ENCODE measurements at places on chromosomes 5 and 9.
A peak's percentile ranks its signal among the peaks of the same experiment; 100 is the strongest.

DNA sequence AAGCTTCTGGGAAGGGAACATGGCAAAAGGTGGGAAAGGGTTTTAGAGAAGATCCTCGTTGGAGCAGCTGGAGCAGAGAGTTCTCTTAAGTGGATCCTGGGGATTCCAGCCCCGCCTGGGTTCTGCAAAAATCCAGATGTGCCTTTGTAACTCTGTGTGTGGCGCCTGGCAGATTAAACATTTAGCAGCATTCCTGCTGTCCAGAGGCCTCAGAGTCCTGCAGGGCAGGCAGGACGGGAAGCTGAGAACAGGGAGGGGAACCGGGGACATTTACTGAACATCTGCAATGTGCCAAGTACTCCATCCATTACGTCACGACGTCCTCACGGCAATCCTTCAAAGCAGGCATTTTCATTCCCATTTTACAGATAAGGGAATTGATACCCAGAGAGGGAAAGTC, 6.0 kb downstream of the EIF4E1B start:
- no peak for DNase-seq

DNA sequence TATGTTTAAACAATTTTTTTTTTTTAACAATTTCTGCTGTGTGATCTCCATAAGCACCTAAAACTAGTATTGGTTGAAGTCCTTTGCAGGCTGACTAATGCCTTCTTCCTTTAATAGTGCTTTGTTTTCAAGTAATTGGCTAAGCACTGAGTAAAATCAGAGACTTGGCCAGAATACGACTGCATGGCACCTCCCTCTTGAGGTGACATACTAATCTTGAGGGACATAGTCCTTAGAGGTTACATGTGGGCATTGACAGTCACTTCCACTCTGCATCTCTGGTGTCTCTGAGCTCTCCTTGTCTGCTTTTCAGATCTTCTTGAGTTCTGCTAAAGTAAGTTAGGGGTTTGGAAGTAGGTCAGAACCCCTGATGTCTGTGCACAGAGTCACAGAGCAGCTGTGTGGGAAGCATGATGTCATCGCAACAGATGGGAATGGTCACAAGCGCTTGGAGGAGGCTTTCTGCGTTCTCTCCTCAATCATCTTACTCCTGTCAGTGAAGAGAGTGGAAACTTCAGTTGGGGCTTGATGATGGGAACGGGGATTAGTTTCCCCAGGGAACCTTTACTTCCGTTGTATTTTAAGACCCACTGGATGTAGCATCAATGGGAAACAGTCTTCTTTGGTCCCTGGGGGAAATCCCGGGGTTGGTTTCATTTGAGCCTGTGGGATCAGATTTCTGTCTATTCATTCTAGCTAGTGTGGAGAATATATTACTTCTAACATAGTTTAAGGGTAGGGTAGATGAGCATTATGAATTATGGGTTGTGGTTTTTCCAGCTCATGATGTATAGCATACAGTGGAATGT, 136.9 kb downstream of the ARHGAP26 start:
- no peak for DNase-seq

DNA sequence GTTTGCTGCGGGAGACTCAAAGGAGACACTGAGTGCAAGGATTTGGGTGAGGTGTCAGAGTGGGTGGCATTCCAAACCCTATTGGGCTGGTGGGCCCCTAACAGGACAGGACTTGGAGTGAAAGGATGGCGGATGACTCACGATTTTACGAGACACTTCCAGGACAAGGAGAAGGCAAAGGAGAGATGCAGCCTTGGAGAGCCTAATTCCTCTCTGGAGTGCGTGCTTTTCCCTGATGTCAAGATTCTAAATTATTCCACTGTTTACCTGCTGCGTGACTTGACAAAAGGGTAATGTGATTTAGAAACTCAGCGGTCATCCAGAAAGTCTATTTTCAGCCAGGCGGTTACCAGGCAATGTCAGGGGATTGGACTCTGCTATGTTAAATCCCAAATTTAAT, 41.6 kb upstream of the CD180 start:
- DNase-seq: no peak

DNA sequence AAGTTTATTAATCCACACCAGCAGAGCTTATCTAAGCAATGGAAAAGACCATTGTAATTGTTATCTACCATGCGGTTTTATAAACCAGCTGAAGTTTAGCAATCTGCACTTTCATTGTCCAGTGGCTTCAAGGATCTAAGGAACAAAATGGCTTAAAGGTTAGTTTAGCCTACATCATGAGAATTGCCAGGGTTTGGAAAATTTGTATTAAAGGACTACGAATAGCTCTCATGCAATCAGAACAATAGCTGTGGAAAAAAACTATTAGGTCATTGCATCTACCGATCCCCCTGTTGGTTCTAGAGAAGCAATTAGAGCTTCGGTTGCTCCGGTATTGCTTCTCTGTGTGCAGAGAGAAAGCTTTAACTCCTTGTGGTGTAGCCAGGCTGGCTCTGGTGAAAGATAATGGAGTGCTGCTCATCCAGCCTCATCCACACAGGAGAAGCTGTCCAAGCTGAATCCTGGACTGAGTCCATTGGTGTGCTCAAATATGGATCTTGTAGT, 86.3 kb upstream of the SLC12A2 start:
- no peak for DNase-seq

DNA sequence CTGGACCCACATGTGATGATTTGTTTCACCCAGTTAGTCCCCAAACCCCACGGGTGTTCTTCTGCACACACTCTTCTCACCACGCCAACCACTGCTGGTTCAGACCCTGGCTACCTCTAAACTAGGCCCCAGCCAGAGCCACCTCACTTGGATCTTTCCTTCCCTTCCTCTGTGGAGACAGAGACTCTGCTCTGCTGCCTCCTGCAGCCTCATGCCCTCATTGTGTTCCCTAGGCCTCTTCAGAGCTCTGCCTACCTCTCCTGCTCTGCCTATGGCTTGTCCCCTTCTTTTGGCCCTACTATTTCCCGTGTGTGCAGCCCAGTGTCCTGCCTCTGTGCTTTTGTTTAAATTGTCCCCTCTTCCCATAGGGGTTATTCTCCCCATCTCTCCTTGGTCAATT, 79.7 kb downstream of the ARHGAP26 start:
- no peak for DNase-seq

DNA sequence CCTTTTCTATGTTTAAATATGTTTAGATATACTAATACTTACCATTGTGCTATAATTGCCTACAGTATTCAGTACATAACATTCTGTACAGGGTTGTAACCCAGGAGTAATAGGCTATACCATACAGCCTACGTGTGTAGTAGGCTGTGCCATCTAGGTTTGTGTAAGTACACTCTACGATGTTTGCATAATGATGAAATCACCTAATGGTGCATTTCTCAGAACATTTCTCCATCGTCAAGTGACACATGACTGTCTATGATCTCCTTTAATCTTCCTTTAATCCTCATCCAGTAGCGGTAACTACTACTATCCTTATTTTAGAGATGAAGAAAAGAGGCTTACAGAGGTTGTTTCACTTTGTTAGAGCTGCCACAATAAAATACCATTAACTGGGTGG, 369.2 kb downstream of the PLK2 start:
- DNase-seq: no peak

DNA sequence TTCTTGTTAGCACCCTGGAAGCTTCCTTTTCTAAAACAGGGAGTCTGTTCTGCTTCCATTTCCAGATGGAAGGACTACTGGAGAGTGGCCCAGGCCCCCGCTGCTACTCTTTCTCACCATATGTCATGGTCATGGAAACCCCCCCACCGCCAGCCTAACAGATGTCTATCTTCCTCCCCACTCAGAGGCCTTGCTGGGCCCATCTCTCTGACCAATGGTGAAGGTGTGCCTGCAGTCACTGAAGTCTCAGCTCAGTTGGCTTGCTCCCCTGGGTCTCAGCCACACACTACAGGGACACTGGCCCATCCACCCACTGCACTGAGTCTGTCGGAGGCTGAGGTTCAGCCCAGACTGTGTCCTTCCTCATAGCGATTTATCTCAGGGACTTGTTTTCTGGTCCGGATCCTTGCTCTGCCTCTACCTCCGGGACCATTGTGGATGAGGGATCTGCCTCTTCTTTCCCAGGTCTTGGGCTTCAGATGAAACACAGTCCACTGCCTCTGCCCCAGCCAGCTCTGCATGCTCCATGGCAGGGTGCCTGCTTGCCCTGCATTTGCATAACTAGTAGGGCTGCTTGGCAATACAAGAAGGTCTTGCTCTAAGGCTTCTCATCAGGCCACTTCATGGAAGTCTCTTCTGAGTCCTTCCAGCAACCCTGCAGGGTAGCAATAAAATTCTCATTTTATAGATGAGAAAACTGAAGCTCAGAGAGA, 30.8 kb downstream of the GALNT12 start:
- DNase-seq: no peak

DNA sequence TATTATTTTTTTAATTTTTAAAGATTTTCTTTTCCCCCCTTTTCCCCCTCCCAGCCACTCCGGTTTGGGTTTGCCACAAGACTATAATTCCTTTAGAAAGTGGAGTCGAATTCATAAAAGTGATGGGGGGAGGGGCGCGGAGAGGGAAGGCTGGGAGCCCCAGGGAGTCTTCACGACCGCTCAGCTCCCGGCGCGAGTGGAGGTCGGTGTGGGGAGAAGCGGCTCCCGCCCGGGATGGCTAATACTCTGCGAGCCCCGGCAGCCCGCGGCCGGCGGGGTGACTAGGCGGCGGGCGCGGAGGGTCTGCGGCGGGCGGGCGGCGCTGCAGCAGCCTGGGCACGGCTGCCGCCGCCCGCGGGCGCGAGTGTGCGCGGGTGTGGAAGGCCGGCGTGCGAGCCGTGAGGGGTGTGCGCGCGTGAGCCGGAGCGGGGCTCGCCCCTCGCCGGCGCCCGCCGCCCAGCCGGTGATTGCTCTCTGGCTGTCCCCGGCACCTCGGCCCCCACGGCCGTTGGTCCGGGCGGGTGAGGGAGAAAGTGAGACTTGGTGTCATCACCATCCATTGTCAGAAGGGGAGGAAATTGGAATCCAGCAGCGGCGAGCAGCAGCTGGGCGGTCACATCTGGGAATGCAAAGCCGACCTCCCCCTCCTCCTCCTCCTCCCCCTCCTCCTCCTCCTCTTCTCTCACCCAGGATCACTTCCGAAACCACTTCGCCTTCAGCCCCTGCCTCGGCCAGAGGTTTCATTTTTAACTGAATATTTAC, at the start of gene PARP8:
Gene PARP8 (plus strand): TSS at position 377 of the 762 bp plus-strand sequence. CDS start 459 bp downstream, outside the sequence.
- DNase-seq: peak; percentile 54

- DNase-seq: no peak
These were observed 26.9 kb downstream of the GOLM1 start for GRCh38 chr9:86072394-86072877.

DNA sequence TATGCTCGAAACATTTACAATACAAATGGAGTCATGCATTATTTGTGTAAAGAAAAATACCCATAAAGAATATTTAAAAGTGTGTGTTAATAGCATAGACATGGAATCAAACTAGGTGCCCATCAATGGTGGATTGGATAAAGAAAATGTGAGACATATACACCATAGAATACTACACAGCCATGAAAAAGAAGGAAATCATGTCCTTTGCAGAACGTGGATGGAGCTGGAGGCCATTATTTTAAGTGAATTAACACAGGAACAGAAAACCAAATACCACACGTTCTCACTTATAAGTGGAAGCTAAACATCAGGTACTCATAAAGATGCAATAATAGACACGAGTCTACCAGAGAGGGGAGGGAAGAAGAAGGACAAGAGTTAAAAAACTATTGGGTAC, 22.8 kb downstream of the SMIM23 start:
- DNase-seq: no peak

DNA sequence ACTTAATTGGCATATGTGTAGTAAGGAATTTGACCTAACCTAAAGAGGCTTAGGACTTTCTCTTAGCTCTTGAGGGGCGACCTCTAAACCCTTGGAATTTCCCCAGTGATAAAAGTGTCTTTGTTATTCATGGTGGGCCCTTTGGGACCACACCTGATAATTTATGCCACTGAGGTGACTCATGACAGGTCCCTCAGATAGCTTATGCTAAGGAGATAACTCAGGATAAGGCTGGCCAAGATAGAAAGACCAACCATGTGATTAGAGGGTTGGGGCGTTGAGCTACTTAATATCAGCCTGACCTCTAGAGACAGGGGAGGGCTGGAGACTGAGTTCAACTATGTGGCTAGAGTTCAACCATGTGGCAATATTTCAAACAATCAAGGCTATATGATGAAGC, 218.1 kb downstream of the AP3B1 start:
- no peak for DNase-seq

DNA sequence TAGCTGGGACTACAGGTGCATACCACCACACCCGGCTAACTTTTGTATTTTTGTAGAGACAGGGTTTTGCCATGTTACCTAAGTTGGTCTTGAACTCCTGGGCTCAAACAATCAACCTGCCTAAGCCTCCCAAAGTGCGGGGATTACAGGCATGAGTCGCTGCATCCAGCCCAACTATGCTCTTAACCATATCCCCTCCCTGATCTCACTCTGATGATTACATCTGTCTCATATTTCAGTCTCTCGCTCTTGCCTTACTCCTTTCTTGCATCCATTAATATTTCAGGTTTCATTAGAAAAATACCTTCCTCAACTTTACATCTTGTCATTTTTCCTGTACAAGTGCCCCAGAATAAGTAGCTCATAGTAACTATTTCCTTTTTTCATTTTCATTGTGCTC, 61.0 kb upstream of the BASP1 start:
- DNase-seq: no peak

GRCh38 chr5:54388811-54389210, 66.7 kb upstream of the HSPB3 start:
- DNase-seq: no peak

DNA sequence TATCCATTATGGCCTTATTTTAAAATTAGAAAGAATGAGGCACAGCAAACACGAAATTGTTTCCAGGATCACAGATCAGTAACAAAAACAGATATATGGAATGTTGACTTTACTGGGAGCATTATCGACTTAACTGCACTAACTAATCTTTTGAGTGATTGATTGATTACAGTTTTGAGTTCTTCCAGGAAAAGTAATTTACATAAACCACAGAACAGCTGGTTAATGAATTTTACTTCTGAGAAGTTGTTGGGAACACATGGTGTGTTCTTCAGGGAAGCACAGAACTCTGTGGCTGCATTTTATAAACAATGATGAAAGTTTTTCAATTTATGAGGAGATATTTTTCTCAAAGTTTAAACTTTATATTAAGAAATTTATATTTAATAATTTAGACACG, 802.4 kb upstream of the ACO1 start:
- no peak for DNase-seq

DNA sequence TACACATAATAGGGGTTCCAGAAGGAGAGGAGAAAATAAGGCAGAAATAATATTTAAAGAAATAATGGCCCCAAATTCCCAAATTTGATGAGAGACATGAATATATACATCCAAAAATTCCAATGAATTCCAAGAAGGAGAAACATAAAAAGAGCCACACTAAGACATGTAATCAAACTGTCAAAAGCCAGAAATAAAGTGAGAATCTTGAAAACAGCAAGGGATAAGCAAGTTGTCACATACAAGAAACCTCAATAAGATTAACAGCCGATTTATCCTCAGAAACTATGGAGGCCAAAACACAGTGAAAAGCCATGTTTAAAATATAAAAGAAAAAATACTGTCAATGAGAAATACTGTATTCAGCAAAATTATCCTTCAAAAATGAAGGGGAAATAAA, 14.5 kb downstream of the CATSPER3 start:
- no peak for DNase-seq

GRCh38 chr5:94353605-94354004, 264.8 kb downstream of the KIAA0825 start:
- no peak for DNase-seq
